Stimulated activated CD4-positive, alpha-beta T cell treated with anti-CD3 and anti-CD28 coated beads, Interleukin-15, amount 100 ng/mL, for 1 hour (primary cell): ENCODE measurements at places on chromosomes 1 and 21.

DNA sequence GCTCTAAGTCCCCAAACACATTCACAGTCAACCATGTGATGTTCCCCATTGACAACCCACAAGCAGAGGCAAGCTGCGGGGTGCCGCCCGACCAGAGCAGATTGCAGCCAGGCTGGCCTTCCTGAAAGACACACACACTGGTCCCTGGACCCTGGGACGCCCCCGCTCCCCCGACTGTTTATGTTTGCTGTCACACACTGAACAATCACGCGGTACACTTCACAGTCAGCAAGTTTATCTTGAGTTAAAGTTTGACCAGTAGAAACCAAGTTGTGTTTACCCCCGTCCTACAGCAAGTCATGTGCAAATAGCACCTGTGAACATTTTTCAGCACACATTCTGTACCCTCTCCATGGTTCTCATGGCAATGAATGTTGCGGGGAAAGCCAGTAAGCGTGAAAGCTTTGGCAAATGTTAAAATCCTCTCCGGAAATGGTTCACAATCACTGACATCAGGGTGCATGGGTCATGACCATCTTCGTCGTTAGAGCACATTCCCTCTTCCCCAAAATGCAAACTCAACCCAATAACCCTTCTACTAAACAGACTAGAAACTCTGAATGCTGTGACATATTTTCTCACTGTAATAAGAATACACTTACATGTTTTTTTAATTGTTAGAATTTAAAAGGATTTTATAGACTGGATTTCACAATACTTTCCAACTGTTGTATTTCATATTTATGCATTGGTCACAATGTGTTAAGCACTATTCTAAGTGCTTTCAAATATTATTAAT is 33.3 kb upstream of the IRF2BP2 start:
- DNase-seq = no peak

DNA sequence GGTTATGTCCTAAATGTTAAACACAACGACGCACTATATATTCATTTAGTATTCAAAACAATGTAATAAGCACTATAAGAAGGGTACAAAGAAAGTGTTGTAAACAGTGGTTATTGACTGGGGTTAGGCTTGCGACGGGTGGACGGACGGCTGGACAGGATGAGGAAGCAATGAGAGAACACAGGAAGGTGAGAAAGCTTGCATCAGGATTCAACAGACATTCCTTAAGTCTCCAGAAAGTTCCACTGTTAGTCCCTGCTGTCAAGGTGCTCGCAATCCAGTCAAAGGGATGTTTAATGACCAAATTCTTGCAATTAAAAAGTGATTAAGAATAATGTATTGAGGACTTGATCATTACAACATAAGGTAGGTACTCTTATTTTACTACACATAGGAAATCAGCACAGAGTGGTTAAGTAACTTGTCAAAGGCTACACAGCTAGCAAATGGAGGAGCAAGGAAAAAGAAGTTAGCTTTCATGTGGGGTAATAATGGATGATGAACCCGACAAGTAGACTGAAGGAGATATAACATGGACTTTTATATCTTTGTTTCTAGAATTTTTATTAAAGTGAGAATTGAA is 994 bp upstream of the ACBD6 start:
- DNase-seq = no peak

GRCh38 chr1:41890825-41891198 is 27.9 kb downstream of the HIVEP3 start:
- no peak for DNase-seq

DNA sequence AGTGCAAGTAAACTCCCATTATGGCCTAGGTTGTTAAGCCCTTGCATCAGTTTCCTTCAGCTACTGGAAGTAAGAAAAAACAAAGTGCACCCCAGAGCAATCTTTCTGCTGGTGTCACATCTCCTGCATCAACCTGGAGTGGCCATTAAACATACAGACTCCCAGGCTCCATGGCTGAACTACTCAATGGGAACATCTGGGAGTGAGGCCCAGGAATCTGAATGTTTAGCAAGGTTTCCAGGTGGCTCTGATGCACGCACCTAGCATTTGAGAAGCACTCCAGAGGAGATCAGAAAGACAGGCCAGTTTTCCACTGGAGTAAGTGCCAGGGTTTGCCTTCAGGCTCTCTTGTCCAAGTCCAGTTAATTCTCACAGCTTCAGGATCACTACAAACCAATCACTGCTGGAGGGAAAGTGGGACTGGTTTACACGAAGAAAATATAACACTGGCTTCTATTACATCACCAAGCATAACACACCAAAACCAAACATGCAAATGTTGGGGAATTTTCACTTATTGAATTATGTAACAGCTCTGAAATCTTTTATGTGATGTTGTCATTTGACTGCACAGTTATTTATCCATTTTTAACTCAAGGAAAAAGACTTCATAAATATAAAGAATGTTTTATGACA is 22.3 kb upstream of the ABCA4 start:
- DNase-seq = no peak

DNA sequence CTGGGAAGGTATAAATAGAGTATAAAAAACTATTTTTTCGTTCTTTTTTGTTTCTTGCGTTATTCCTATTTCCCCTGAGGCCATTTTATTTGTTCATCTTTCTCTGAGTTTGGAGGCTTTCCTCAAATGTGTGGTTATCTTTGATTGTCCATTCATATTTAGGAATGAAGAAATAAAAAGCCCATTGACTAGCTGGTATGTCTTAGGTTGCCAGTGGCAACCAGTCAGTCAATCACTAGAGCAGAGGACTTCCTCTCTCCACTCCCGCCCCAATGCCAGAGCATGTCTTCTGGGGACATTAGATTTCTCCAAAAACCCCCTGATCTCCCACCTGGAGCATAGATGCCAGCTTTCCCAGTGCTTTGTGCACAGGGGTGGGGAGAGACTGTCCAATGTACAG is 20.7 kb upstream of the FOXE3 start:
- DNase-seq = no peak
